ENCODE measurements at places on chromosomes 3 and 15.

- no peak for DNase-seq
Measured at GRCh38 chr3:66095295-66096001, 56.7 kb upstream of the MAGI1 start.

GRCh38 chr3:69560818-69561217, 174.9 kb upstream of the FRMD4B start:
- no peak for DNase-seq

GRCh38 chr15:99282121-99282520, 30.8 kb downstream of the LRRC28 start:
- DNase-seq, result no peak

GRCh38 chr3:67540198-67540894, 114.1 kb downstream of the SUCLG2 start:
- no peak for DNase-seq

DNA sequence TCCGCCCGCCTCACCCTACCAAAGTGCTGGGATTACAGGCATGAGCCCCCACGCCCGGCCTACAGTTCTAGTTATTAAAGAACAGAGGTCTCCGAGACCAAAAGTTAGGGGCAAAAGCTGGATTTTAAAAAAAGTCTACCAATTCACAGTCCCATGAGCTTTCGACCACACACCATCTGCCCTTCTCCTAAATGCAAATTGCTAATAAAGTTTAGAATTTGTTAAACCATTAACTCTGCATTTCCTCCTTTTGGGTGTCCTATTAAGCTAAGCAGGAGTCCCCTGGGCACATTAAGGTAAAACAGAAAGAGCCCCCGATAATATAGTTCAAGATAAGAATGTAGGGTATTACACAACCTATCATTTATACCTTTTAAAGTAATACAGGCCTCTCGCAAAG, 322.7 kb downstream of the FOXP1 start:
- DNase-seq, result no peak

DNA sequence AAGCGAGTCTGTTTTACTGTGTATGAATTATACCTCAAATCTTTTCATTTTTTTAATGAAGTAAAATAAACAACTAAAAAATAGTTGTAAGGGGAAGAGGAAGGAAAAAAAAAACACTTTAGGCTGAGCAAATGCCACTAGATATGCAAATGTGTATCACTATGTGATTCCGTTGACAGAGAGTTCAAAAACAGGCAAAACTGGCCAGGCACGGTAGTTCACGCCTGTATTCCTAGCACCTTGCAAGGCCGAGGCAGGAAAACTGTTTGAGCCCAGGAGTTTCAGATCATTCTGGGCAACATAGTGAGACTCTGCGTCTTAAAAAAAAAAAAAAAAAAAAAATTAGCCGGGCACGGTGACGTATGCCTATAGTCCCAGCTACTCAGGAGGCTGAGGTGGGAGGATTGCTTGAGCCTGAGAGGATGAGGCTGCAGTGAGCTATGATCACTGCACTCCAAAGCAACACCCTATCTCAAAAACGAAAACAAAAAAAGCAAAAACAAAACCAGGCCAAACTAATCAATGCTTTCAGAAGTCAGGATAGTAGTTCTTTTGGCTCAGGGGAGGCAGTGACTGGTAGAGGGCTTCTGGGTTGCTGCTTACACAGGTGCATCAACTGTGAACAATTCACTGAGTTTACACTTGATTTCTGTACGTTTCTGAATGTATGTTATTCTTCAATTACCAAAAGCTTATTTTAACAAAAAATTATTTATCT, 7.4 kb downstream of the PRC1 start:
- no peak for DNase-seq

- no peak for DNase-seq
Measured at GRCh38 chr3:196321162-196321561, 3.1 kb upstream of the DYNLT2B start.

GRCh38 chr15:100372739-100373119, 31.0 kb upstream of the ADAMTS17 start:
- no peak for DNase-seq

DNA sequence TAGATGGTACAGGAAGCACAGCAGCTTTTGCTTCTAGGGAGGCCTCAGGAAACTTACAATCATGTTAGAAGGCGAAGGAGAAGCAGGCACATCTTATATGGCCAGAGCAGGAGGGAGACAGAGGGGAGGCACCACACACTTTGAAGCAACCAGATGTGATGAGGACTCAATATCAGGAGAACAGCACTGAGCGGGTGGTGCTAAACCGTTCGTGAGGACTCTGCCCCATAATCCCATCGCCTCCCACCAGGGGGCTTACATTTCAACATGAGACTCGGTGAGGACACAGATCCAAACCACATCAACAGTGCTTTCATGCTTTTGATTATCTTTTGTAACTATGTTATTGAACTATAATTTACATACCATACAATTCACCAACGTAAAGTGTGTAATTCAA, 7.6 kb upstream of the TMEM44 start:
- DNase-seq, result no peak

DNA sequence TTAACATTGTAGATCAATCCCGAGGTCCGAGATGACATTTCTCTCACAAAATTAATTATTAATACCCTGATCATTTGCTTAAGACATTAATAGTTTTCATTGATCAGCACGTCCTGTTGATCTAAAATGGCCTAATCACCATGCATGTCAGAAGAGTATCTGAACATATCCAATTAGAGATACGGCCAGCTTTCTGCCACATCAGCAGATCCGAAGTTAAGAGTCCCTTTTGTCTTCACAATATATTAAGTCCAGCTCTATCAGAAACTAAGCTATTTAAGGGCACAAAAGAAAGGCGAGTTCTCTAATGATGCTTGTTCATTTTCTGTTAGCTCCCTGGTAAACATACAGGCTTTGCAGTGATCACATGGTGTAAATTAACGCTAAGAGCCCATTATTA, 470.3 kb downstream of the CNTN4 start:
- no peak for DNase-seq

- DNase-seq, result no peak
Measured at GRCh38 chr3:40877631-40878463, 321.5 kb upstream of the CTNNB1 start.

DNA sequence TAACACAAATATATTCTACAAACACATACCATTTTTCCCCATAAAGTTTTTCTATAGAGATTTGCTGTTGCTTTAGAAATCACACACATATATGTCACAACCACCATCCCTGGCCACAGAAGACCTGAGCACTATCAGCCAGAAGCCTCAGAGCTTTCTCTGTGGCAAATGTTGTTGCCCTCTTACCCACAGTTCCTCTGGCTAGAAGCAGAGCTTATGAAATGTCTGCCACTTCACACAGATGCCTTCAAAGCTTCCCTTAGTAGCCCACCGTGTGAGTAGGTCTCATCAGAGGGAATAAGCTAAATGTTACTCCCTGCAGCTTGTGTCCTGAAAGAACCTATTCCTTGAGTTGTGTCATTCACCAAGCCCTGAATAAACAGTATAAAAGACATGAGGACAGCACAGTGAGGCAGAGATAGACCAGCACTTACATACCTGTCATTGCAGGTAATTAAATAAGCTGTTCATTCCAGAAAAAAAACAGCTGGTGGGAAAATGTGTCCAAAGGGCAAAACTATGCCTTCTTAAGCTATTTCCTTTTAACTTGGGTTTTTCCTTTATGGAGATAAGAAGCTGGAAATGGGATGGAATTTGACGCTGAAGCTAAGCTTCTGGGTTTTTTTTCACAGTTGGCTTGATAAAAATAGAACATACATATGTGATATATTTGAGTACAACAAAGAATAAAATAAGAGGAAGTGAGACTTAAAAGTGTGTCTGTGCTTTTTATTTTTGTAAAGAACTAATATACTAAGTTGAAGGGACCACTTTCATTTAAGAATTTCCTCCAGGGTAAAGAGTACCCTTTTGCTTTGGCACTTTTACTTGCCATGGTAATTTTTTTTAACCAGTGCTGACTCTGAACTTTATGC, 391.4 kb downstream of the KCNH8 start:
- no peak for DNase-seq

GRCh38 chr15:50944672-50945071, 36.2 kb downstream of the AP4E1 start:
- no peak for DNase-seq

DNA sequence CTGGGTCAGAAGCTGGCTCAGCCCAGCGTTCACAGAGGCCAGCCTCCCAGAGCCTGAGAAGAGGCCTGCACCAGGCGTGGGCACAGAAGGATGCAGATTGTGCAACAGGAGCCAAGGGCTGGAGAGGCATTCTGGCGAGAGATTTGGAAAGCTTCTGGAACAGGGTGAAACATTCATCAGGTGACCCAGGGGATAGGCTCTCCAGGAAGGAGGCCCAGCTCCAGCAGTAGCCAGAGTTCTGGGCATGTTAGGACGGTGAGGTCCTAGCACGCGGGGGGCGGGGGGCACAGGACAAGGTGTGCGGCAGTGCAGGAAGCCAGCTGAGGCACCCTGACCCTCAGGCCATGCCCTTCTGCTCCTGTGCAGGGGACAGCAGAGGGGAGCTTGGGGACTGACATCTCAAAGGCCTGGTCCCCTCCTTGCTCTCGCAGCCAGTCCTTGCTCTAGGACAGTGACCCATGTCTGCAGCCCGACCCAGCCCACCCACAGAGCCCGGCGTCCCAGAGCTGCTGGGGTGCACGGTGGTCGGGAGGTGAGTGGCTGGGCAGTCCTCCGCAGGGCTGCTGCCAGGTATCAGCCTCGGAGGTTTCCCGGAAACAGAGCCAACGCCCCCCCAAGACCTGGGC, 111.7 kb upstream of the KLF13 start:
- DNase-seq, result no peak

DNA sequence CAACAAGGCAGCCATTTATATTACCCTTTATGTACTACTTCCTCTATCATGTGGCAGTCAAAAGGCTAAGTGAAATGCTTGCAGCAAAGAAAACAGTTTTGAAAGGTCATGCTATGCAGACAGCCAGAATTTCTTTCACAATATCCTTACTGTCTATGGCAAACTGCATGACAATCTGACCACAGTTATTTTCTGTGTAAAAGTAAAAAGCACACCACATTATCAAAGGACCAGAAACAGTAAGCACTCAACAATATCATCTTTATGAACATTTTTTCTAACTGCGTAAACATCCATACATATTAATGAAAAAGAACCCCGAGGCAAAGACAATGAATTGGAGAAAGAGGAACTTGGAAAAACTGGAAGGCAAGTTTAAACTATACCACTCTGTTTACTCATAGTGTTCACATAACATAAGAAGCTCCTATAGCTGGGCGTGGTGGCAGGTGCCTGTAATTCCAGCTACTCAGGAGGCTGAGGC, 47.9 kb downstream of the PIK3CB start:
- no peak for DNase-seq

- DNase-seq, result no peak
Measured at GRCh38 chr15:38605744-38606143, 41.1 kb upstream of the RASGRP1 start.
